Glutamatergic neuron (in vitro differentiated cells): ENCODE measurements at places on chromosomes 6 and 20. TPM values are rescaled to one million over a fixed set of nuclear protein-coding genes. Genes with fewer than 3 reads are reported as not detected.

The OSTM1 gene
- total RNA-seq: 47.7 TPM

The TMEM244 gene
- total RNA-seq: not detected

The IPCEF1 gene
- total RNA-seq: 0.61 TPM

The POU5F1 gene
- total RNA-seq: 48.8 TPM

The C6orf58 gene
- total RNA-seq: not detected

The EDN3 gene
- total RNA-seq: not detected

The ZNF391 gene
- 8.3 TPM for total RNA-seq

The CRISP2 gene
- not detected for total RNA-seq

The FERMT1 gene
- total RNA-seq: 0.29 TPM

The PPP1R16B gene
- total RNA-seq: 5.3 TPM

The KCNK16 gene
- not detected for total RNA-seq

The MROH8 gene
- total RNA-seq: 2.6 TPM

The CMTR1 gene
- 61.6 TPM for total RNA-seq

The NDUFAF4 gene
- total RNA-seq: 45.3 TPM

The LBP gene
- not detected for total RNA-seq

The UNC5CL gene
- 1.0 TPM for total RNA-seq

The DEFB126 gene
- total RNA-seq: not detected

The LGSN gene
- total RNA-seq: not detected

The HLA-DPA1 gene
- total RNA-seq: 1.0 TPM

The ECT2L gene
- total RNA-seq: 2.7 TPM

The PARD6B gene
- 4.0 TPM for total RNA-seq

The GPLD1 gene
- total RNA-seq: 2.0 TPM

The TOX2 gene
- 11.0 TPM for total RNA-seq

The MYBL2 gene
- 19.0 TPM for total RNA-seq

The SCAF8 gene
- total RNA-seq: 54.9 TPM

The C20orf204 gene
- total RNA-seq: 3.9 TPM

The SLC22A2 gene
- total RNA-seq: not detected

The HCRTR2 gene
- total RNA-seq: not detected

The LIN28B gene
- 105 TPM for total RNA-seq

The ARHGAP40 gene
- total RNA-seq: not detected
